ENCODE measurements at places on chromosomes 1 and 21. TPM values are rescaled to one million over a fixed set of nuclear protein-coding genes. Genes with fewer than 3 reads are reported as not detected.

GRCh38 chr1:179021873-179022272 is 3.8 kb upstream of the FAM20B start:
- no peak for DNase-seq

The HHAT gene
- total RNA-seq, result 9.6 TPM

DNA sequence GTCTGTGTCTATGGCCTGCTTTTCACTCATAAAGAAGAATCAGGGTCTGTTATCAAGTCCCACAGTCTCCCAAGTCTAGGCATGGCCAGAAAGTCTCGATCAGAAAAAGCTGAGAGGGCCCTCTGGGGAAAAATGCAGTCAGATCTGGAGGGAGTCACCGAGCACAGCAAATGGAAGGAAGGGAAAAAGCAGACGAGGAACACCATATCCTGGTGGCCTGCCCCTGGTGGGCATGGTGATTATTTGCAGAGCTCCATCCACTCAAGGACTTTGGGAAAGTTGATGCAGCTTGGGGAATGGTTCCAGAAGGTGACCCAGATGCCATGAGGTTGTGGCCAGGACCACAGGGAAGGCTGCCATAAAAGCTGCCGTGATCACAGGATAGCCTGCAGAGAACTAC is 189.1 kb downstream of the CLIC6 start:
- peak; percentile 67 for DNase-seq

DNA sequence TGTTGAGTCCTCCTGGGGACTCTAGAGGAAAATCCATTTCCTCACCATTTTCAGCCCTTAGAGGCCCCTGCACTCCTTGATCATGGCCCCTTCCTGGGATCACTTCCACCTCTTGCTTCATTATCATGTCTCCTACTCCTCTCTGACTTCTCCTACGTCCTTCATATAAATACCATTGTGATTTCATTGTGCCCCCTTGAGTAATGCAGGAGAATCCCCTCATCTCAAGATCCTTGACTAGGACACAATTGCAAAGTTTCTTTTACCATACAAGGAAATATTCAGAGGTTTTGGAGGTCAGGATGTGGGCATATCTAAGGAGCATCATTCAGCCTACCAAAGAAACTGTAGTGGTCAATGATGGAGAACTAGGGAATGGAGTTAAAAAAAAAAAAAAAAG is 8.8 kb upstream of the GBP6 start:
- no peak for DNase-seq

DNA sequence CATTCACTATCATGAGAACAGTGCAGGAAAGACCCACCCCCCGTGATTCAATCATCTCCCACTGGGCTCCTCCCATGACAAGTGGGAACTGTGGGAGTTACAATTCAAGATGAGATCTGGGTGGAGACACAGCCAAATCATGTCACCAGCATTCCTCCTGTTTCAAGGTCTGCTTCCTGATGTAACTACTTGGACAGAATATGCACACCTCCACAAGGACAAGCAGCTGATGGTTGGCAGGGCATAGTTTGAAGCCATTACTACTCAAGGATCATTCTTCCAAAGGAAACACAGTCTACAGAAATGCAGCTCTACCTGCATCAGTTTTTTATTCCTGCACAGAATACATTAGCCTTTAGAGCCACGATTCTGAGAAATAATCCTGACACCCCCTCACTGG is 28.5 kb upstream of the RNF2 start:
- no peak for DNase-seq

- DNase-seq, result no peak
These were observed 199.6 kb upstream of the C1orf87 start for GRCh38 chr1:60273185-60273584.

The XCL2 gene
- total RNA-seq, result not detected

The INKA2 gene
- total RNA-seq, result 1.9 TPM

The FCRL1 gene
- total RNA-seq, result not detected

The HSF2BP gene
- total RNA-seq, result 2.3 TPM

The FAM163A gene
- total RNA-seq, result not detected

DNA sequence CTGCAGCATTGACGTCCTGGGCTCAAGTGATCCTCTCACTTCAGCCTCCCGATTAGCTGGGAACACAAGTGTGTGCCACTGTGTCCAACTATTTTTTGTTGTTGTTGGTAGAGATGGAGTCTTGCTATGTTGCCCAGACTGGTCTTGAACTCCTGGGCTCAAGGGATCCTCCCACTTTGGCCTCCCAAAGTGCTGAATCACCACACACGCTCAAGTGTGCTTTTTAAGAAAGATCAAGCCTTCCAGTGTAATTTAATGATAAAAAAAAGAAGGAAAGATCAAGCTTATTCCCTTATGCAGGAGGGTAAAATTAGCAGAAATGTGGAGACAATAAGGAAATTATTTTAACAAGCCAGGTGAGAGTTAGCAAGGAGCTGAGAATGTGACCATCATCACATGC is 61.1 kb upstream of the SERBP1 start:
- no peak for DNase-seq

The DOCK7 gene
- 66.8 TPM for total RNA-seq

The LAMC1 gene
- total RNA-seq, result 50.5 TPM

The KCNN3 gene
- total RNA-seq, result 0.67 TPM

GRCh38 chr1:85582687-85583591 is 2.4 kb downstream of the CCN1 start:
- DNase-seq, result peak; percentile 58

DNA sequence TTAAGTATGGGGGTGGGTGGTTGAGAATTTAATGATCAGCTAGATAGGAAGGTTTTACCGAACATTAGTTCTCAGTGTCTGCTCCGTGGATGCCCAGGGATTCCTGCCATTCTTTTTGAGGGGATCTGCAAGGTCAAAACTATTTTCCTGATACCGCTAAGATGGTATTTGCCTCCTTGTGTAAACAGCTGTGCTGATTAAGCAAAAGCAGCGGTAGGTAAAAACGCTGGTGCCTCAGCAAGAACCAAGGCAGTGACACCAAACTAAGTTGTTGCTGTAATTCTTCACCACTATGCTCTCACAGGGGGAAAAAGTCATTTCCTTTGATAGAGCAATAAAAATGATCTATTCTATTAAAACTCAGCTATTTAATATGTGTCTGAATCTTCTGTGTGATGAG is 229.0 kb downstream of the FMN2 start:
- DNase-seq, result no peak

The ATP1A4 gene
- not detected for total RNA-seq

The OR2W3 gene
- total RNA-seq, result 1.0 TPM

GRCh38 chr1:231883382-231883781 is 256.8 kb downstream of the DISC1 start:
- DNase-seq, result peak; percentile 77

- no peak for DNase-seq
These were observed 32.0 kb downstream of the TTC39A start for GRCh38 chr1:51298322-51298705.

GRCh38 chr1:116578581-116578980 is 7.8 kb upstream of the CD58 start:
- DNase-seq, result no peak

DNA sequence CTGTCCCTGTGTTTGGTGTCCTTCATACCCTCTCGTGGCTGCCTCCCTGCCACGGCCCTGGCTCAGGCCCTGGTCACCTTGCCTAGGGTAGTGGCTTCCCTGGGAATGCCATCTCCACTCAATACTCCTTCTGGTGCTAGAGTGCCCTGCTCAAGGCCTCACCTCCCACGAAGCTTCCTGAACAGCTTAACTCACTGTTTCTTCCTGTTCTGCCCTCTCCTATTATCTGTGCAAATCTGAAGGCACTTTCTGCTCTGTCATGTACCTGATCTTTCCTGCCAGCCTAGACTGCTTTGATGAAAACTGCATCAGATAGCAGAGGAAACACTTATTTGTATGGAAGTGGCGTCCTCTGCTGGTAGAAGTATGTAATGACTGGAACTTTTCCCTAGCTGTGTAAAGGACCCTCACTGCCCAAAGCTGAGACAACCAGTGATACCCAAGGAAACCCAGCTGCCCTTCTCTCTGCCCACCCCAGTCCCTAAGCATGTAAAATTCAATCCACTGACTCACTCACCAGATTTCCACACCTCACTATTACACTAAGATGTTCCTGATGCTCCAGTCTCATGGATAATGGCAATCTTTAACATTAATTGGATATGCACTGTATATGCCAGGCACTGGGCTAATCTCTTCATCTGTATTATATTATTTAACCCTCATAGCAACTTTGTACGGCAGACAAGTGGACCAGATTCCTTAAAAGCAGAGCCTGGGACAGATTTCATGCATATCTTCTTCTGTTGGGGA is 36.2 kb upstream of the BTG2 start:
- peak; percentile 78 for DNase-seq

DNA sequence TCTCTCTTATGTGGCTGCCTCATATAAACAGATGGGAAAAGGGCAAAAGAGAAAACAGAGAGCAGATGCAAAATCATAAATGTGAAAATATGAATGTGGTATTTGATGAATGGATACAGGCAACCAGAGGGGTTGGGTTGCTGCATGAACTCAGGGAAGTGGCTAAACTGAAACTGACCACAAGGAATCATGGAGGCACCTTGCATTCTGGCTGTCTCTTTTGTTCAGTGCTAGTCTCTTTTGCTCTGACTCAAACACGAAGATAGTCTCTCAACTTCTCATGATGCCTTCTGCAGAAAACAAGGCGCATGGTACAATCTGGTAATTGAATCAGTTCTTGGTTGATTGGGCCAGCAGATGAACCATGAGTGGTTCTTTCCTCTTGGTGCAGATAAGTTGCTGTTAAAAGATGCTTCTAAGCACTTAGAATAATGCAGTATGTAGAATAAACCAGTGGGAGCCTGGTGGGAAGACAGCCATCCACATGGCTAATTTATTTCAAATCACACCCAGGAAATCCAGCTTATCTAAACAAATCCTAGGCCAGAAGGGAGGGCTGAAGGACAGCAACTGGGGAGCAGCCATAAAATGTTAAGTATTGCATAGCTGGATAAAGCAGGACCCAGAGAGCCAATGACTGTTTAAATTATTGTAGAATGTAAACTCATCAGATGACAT is 64.2 kb downstream of the HLX start:
- DNase-seq, result no peak

DNA sequence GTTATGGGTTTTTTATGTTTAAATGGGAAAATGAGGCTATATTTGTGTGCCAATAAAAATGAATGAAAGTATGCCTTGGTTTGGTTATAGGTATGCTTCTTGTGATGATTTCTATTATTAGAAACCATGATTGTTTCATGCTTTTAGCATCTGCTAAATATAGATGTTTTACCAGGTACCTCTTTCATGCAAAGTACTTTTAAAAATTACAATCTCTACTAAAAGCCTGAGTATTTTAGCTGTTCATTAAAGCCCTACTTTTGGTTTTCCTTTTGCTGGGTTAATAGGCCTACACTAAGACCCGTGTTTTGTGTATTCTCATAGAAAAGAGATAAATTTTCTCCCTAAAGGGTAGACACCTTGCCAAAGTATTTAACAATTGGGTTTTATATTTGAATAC is 32.0 kb downstream of the MTF2 start:
- no peak for DNase-seq

DNA sequence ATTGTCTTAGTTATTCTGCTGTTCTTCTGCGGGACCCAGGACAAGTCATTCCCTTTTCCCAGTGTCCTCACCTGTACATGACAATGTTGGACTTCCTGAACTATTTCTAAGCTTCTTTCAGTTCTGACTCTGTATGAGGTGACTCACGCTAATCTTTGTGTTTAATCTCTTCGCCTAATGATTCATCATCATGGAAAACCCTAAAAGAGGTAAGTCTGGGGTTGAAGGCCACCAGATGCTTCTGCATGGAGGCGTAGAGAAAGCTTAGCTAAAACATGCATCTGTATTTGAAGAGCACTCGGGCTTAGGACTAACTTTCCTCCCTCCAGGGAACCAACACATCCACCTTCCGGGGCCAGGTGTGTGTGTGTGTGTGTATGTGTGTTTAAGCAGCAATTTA is 7.4 kb downstream of the SPRR5 start:
- DNase-seq, result no peak

DNA sequence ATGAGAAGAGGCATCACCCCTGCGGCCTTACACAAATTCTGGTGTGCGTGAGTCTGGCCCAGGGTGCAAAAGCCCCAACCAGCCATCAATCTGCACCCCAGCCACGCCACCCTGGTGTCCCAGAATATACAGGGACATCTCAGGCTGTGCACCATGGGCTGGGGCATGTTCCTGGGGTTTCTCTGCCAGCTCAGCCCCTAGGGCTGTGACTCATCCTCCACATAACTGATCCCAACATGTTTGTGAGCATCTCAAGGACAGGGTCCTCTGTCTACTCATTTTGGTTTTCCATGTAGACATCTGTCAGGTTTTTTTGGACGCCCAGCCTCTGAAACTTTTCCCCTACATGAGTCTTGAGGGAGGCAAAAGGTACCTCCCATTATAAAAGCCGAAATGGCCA is 511 bp downstream of the ZNF683 start:
- no peak for DNase-seq

The PCBP3 gene
- total RNA-seq, result 10.6 TPM

DNA sequence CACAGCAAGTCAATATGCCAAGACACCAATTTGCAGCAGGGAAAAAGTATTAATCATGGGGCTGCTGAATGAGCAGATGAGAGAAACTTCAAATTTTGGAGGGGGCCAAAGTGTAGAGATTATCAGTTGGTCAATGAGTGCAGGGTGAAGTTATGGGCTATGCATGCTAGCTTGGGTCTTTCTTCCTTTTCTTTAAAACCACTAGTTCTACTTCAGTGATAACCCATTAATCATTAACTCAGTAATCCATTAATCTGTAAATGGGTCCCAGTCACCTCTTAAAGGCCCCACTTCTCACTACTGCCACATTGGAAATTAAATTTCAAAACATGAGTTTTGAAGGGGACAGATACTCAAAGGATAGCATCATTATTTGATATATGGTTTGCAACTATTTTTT is 688.6 kb upstream of the ADGRL4 start:
- DNase-seq, result no peak

GRCh38 chr1:111570781-111571181 is 48.8 kb upstream of the RAP1A start:
- peak; percentile 80 for DNase-seq

GRCh38 chr1:21574466-21575151 is 65.4 kb downstream of the ALPL start:
- DNase-seq, result peak; percentile 92

DNA sequence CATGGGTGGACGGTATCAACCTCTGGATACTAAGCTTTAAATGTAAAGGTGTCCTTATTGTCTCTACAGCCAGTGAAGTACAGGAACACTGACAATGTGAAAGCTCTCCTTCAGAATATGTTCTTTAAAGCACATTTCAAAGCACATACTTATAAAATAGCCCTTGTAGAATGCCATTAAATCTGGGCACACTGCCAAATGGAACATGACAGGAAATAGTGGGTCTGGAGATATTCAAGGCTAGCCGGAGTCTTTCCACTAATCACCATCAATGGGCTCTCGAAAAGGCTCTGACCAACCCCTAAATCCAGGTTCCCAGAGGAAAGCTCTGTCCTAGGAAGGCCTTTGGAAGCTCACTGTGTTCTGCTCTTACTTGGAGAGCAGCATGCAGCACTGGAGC is 46.6 kb downstream of the PLD5 start:
- DNase-seq, result no peak

The FOXO6 gene
- total RNA-seq, result 1.9 TPM

DNA sequence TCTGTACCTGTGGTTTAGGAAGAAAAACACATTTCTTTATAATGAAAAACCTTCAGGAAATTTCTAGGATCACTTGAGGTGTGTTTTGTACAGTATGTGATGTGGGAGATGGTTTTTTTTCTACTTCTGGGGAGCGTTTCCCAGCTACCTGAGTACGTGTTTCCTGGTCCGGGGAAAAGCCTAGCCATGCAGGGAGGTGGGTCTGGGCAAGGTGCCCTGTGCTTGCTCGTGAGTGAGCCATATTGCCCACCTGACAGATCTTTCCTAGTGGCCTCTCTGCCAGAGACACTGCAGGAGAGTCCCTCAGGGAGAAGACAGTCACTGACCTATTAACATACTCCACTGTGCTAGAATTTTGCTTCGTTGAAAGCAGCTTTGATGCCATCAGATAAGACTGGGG is 41.3 kb downstream of the TRPM2 start:
- no peak for DNase-seq

The RNF207 gene
- 5.0 TPM for total RNA-seq

Data from endodermal cell (in vitro differentiated cells).